Activated naive CD4-positive, alpha-beta T cell treated with anti-CD3 and anti-CD28 coated beads for 36 hours (primary cell): ENCODE measurements at places on chromosomes 13 and 19. TPM values are rescaled to one million over a fixed set of nuclear protein-coding genes. Genes with fewer than 3 reads are reported as not detected.

Gene PALM3
- total RNA-seq = not detected

Gene SNRPD2
- total RNA-seq = 988 TPM

Gene ZNF98
- total RNA-seq = not detected

Gene NLRP4
- total RNA-seq = not detected

Gene PPP2R1A
- 232 TPM for total RNA-seq

Gene C19orf81
- 1.7 TPM for total RNA-seq

Gene NUFIP1
- total RNA-seq = 7.2 TPM

Gene CD209
- total RNA-seq = not detected

Gene RNF225
- 0.32 TPM for total RNA-seq

Gene CACNG6
- not detected for total RNA-seq

Gene SULT2A1
- not detected for total RNA-seq

Gene FAM216B
- not detected for total RNA-seq

Gene ZNF554
- 1.4 TPM for total RNA-seq

Gene ZNF560
- total RNA-seq = not detected

Gene IZUMO2
- total RNA-seq = not detected

Gene ARL11
- 0.72 TPM for total RNA-seq

Gene KRTDAP
- not detected for total RNA-seq

Gene FZR1
- total RNA-seq = 40.3 TPM

Gene ERICH4
- total RNA-seq = not detected

Gene SLC25A41
- total RNA-seq = not detected
